Stimulated activated CD4-positive, alpha-beta T cell treated with anti-CD3 and anti-CD28 coated beads, Interleukin-1b, Interleukin-23, amount 100 ng/mL, for 1 hour (primary cell): ENCODE measurements at places on chromosomes 12 and 14.
A peak's percentile ranks its signal among the peaks of the same experiment; 100 is the strongest.

- no peak for DNase-seq
Measured at GRCh38 chr12:27751386-27752047, 28.5 kb upstream of the KLHL42 start.

GRCh38 chr14:51495319-51495718 is 156.4 kb upstream of the FRMD6 start:
- DNase-seq, result no peak

- no peak for DNase-seq
Measured at GRCh38 chr14:52307376-52307775, 6.7 kb upstream of the PTGER2 start.

GRCh38 chr12:88836156-88836555 is 255.9 kb upstream of the KITLG start:
- no peak for DNase-seq

DNA sequence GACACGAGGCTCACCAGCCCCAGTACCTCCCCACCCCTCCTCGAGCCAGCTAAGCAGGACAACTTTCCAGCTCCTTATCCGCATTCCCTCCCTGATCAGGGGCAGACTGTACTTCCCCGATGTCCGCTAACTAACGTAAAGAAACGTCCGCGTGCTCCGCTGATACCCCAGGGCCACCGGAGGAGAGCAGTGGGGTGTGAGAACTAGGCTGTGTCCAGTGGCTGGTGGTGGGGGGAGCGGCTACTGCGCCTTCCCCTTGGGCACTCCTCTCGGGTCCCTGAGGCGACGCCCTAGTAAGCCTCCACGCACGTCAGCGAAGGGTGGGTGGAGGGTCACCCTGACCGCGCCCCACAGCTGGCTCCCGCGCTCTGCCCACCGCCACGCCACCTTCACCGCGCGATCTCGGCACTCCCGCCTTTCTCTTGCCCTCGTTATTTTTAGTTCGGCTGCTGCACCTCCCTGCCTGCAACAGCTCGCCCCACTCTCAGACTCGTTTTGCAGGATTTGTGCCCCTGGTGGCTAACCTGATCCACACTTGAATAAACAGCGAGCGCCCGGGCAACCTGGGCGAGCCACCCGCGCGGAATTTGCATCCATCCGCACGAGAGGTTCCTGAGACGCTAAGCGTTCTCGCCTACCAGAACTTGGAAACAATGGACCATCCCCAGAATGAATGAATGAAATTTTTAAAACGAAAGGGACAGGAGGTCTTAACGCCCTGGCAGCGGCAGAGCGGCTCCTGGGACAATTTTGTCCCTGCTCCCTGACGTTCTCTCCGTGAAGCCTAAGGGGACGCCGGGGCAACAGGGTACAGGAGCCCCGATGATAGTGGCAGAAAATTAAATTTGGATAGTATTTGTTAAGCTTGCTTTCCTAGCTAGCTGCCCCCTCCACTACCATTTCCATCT is 6.9 kb upstream of the BMP4 start:
- no peak for DNase-seq

DNA sequence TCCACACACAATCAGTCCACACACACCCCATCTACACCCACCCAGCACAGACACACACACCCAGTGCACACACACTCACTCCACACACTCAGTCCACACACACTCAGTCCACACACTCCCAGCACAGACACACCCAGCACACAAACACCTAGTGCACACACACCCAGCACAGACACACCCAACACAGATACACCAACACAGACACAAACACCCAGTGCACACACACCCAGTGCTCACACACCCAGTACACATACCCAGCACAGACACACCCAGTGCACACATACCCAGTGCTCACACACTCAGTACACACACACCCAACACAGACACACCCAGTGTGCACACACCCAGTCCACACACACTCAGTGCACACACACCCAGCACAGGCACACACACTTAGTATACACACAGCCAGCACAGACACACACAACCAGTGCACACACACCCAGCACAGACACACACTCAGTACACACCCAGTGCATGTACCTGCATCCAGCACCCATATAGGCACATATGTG is 63.8 kb downstream of the ADGRD1 start:
- DNase-seq, result no peak

GRCh38 chr12:110585231-110585799 is 2.2 kb upstream of the PPTC7 start:
- DNase-seq, result no peak

DNA sequence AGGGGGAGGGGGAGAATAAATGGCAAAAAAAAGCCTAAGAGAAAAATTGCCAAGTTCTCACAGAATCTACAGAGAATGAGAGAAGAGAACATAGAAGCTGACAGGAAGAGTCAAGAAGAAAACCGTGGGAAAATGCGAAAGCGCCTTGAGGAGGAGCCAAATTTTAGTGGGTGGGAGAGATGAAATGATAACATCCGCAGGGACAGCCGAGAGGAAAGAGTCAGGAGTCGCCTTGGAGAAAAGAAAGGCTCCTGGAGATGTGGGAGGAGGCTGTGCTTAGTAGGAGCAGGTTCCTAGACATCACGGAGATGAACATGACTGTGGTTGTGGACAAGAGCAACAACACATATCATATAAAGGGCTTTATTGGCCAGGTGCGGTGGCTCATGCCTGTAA is 49.4 kb downstream of the PHLDA1 start:
- no peak for DNase-seq

DNA sequence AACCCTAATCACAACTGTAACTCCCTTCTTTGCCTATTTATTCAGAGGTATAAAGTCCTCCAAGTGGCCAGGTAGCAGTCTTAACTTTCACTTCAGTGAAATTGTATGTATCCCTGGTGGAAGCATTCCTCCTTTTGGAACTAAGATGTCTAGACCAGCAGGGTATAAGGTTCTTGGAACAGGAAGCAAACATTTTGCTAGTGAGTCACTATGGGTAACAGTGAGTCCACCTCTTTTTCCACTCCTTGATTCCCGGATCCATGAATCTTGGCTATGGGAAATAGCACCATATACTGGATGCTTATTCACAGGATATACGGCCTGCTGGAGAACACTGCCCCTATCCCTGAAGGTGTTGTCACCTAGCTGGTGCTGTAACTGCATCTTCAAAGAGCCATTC is 80.2 kb downstream of the KCNA5 start:
- no peak for DNase-seq

DNA sequence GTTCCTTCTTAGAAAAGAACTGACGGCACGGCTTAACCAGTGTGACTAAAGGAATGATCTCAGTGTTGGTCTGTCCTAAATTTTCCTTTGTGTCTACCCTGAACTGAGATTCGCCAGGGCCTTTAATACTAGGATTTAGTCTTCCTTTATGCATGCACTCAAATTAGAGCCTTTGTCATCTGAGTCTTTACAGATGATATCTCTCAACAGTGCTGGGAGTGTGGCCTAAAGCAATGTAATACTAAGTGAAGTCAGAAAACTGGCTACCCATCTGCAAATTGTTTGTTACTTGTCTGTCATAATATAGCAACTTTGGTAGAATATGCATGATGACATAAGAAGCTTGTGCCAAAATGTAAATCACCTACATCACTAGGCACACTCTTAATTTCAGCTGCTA is 95.4 kb downstream of the PTPRO start:
- DNase-seq, result no peak

- no peak for DNase-seq
Measured at GRCh38 chr12:25884920-25885234, 73.6 kb upstream of the RASSF8 start.

GRCh38 chr14:75906680-75907280 is 75.0 kb downstream of the TGFB3 start:
- peak; percentile 24 for DNase-seq

DNA sequence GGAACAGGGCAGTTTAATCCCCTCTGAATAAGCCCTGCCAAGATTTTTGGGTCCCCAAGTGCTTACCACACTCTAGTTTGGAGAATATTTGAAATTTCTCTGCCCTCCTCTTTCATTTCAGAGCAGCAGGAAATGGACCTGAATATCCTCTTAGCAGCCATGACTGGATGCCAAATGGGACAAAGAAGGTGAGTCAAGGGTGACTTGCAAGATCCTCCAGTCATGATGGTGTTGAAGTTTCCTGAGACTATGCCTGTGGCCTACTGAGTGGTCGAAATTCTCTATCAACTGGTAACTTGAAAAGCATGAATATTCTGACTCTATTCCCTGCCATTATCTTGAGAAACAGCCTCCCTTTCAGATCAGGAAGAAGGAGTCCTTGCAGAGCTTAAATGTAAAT is 1674.7 kb upstream of the SEL1L start:
- DNase-seq, result no peak

- DNase-seq, result no peak
Measured at GRCh38 chr12:88604646-88605045, 24.4 kb upstream of the KITLG start.

GRCh38 chr12:22272335-22273151 is 62.0 kb downstream of the ST8SIA1 start:
- DNase-seq, result no peak

DNA sequence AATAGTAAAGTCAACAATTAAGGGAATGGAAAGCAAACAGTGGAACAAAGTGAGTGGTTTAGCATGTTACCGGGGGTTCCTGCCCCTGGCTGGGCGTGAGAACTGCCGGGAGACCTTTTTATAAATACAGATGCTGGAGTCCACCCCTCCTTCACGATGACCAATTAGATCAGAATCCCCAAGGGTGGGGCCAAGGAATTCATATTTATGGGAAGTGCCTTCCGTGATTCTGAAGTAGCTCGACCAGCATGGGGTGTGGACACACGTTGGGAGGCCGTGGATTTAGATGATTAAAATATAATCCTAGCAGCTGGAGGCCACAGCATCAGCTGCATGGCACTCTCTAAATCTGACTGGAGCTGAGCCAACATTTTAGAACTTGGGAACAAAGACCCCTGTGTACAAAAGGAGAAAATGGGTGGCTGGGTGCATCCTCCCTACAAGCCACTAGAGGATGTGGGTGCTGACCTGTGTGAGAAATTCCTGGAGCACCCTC is 87.9 kb downstream of the SRRM4 start:
- no peak for DNase-seq

GRCh38 chr12:125033288-125033687 is 31.9 kb upstream of the AACS start:
- DNase-seq, result no peak

DNA sequence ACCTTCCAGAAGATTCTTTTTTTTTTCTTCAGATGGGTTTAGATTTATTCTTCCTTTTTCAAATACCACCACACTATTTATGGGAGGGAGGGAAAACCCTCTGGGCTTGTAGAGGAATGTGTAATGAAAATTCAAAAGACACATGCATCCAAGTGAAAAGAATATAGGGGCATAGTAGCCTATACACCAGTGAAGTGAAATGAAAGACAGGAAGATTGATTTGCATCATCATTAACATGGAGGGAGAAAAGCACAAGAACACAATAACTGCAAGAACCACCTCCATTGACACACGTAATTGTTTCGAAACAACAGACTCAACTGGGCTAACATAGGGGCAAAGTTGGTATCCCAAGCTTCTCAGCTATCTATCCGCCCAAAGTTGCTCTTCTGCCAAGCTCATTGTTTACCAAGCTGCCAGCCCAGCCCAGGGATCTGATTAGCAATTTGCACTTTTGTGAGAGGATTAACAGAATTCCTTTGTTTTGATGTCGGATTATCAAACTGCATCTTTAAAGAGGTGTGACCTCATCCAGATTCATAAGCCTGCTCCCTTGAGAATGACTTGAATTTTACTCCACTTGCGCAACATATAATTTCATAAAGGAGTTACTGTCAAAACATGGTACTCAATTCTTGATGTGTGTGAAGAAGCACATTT is 430.5 kb upstream of the SOX5 start:
- DNase-seq, result no peak

GRCh38 chr12:53053218-53054111 is 3.6 kb downstream of the TNS2 start:
- DNase-seq, result no peak

- DNase-seq, result no peak
Measured at GRCh38 chr12:57519796-57520052, 590 bp downstream of the DDIT3 start.

DNA sequence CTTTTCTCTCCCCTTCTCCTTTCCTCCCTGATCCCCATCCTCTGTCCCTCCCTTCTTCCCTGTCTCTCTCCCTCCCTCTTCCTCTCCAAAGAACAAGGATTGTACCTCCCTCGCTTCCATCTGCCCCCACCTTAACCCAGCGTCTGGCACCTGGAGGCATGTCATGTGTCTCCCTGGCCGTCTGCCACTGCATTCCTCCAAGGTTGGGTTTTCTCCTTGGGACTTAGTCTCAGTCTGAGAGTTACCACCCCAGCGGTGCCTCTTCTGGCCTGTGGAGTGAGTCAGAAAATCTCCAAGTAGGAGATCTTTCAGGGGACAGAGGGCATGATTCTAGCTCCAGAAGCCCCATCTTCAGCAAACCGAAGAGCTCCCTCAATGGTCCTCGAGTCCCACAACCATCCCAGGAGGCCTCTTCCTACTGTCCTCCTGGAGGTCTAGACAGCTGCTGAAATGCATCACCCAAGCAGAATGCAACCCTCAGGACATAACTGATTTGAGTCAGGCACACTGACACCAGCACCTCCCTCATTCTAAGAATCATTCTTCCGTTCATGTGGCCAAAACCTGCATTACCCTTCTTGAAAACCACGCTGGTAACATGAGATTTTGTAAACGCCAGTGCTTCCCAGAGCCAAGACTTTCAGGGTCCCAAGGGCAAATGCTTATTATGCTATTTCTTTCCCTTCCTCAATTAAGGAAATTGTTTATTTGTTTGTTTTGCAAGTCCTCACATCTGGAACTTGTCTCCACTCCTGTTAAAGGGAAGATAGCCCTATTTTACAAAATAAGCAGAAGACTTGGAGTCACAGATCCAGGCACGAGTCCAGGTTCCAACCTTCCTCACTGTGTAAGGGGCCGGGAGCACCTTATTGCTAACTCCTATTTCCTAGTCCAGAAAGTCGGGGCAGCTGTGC is 463.2 kb downstream of the BCL11B start:
- DNase-seq, result no peak

DNA sequence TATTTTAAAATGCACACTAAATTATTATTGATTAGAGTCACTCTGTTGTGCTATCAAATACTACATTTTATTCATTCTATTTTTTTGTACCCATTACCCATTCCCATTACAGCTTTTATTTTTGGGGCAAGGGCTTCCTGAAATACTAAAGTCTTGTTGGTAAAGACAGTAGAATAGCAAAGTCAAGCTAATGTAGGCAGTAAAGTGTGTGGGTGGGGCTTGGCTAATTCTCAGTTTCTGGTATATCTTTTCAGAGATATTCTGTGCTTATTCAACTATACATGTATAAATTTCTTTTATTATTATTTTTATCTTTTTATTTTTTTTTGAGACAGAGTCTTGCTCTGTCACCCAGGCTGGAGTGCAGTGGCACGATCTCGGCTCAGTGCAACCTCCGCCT is 22.3 kb upstream of the PHC1 start:
- no peak for DNase-seq

- DNase-seq, result no peak
Measured at GRCh38 chr14:47539031-47539461, 136.4 kb downstream of the MDGA2 start.

DNA sequence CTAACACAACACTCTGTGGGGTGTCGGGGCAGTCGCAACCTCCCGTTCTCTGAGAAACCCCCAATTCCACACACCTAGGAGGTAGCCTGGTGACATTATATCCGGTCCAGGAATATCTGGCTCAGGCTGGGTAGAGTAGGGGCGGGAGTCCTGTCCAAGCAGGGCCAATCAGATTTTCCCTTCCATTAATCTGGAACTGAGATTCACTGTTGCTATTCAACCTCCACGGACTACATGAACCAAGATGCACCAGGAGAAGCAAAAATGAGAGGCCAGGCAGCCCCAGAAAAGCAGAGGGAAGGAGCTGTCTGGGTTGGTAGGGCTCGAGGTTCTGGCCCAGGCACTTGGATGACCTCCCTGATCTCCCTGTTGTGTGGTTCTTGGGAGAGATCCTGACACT is 51.0 kb downstream of the NINJ2 start:
- no peak for DNase-seq
